ENCODE measurements at places on chromosomes 2 and 18.
A peak's percentile ranks its signal among the peaks of the same experiment; 100 is the strongest.

- DNase-seq = no peak
Observed at GRCh38 chr2:6214471-6214870, 522.3 kb downstream of the SOX11 start.

GRCh38 chr18:6509417-6509816, 94.7 kb upstream of the L3MBTL4 start:
- no peak for DNase-seq

- no peak for DNase-seq
Observed at GRCh38 chr2:173647681-173648311, 293.1 kb downstream of the CDCA7 start.

- no peak for DNase-seq
Observed at GRCh38 chr2:48016225-48017019, 110.1 kb upstream of the FBXO11 start.

GRCh38 chr2:39447266-39448168, 10.4 kb upstream of the MAP4K3 start:
- DNase-seq = no peak

- no peak for DNase-seq
Observed at GRCh38 chr2:205482399-205483081, 199.8 kb upstream of the NRP2 start.

DNA sequence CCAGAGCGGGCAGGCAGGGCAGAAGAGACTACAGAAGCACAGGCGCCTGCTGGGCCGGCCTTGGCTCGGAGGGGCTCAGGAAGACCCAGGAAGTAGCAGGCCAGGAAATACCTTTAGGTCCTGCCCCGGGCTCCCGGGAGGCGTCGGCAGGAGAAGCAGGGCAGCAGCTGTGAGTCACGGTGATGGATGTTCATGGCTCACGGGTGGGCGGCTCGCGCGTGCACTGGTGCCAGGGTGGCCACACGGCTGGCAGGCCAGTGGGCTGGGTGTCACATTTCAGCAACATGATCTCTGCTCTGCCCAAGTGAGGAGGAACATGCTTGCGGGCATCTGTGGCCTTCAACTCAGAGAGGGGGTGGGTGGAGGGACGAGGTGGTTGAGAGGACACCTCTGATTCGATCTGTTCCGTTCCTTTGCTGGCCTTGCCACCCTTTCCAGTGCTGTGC, 139.3 kb downstream of the KLHL29 start:
- DNase-seq = no peak

GRCh38 chr2:25588576-25588975, 84.8 kb downstream of the DTNB start:
- DNase-seq = no peak

- DNase-seq = no peak
Observed at GRCh38 chr2:230634146-230634545, 78.5 kb upstream of the CAB39 start.

GRCh38 chr2:75528221-75528977, 32.3 kb downstream of the EVA1A start:
- no peak for DNase-seq

- peak; percentile 27 for DNase-seq
Observed at GRCh38 chr2:191758518-191759507, 80.9 kb downstream of the NABP1 start.

DNA sequence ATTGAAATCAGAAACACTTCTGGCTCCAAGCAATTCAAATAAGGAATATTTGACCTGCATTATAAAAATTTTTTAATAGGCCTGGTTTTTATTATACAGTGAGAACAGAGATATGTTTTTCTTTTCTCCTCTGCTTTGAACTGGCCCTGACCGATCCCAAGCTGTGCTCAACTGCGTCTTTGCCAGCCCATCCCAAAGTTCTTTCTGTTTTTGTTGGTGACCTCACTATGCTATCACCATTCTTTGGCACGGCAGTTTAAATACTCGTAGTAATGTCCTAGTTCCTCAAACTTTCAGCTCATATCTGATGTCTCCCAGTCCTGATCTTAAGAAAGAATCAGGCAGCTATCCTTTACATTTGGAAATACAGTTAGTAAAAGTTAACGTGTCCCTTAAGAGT, 42.3 kb upstream of the NETO1 start:
- DNase-seq = no peak

- DNase-seq = no peak
Observed at GRCh38 chr18:75128911-75129716, 79.8 kb downstream of the PTGR3 start.

DNA sequence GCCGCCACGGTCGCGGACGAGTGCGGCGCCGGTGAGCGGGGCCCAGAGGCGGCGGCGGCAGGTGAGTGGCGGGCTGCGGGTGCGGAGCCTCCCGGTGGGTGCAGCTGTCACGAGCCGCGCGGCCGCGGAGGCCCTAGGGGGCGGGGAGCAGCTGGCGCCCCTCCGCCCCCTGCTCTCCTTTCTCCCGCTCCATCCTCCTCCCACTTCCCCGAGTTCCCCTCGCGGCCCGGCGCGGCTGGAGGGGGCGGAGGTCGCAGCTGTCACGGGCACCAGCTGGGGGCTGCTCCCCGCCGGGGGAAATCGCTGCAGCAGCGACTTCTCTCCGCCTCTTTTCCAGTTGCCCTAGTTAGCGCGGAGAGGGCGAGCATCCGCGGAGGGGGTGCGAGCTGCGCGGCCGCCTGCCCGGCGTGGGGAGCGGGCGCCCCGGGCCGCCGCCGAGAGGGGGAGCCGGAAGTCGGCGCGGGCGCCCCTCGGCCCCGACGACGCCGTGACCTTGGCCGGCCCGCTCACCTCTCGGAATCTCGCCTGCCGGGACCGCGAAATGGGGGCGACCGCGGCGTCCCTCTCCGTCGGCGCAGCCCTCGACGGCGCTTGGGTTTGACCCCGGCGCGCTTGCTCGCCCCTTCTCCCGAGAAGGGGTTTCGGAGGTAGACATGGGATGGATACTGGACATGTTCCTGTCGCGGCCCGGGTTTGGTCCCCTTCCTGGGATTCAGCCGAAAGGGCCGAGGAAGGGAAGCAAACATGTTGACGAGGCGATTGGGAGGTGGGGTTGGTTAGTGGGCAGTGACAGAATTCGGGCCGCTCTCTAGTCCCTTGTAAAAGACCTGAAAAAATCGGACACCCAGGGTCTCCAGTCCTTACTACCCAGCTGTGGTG, 727 bp downstream of the NCOA1 start:
- peak; percentile 27 for DNase-seq

- no peak for DNase-seq
Observed at GRCh38 chr2:168138374-168138773, 109.0 kb downstream of the STK39 start.

DNA sequence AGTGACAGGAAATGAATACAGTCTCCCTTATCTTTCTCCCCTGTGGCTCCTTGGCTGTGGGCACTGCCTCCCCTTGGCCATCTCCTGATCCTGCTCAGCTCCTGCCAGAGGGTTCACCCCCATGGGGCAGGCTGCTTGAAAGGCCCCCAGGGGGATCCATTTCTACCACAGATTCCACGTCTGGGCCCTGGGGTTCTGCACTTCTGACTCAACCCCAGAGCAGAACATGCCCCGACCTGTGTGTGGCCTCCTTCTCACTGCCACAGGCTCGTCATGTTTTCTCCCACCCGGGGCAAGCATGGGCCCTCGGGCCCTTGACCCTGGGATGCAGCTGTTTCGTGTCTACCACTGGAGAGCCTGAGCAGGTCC, 122.2 kb downstream of the ACKR3 start:
- DNase-seq = no peak

DNA sequence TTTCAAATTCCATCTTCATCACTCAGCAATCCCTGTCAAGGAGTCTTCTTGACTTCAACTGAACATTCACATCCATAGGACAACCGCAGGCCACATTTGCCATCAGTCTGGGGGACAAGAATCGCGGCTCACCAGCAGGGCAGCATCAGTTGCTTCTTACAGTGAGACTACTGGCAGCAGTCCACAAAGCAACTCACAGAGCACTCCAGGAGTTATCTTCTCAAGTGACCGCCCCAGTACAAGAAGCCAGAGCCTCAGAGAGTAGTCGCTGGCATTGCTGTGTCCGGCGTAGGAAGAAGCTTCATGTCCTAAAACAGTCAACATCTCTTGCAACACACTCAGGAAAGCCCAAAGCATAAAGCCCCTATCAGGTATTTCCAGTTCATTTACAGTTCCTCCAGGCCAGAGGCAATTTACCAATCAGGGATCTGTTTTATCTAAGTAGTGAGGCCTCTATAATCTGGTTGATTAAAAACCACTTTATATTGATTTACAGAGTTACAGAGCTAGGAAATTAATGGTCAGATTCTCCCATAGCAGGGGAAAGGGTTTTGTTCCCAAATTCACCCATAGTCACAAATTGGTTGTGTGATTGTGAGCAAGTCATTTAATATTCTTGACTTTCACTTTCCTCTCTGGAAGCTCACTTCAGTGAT, 177.3 kb downstream of the NBAS start:
- no peak for DNase-seq

- no peak for DNase-seq
Observed at GRCh38 chr2:197838036-197838435, 33.6 kb downstream of the PLCL1 start.

GRCh38 chr2:179438654-179439053, 174.0 kb upstream of the SESTD1 start:
- DNase-seq = no peak

- no peak for DNase-seq
Observed at GRCh38 chr2:10572701-10573100, 117.1 kb downstream of the NOL10 start.

DNA sequence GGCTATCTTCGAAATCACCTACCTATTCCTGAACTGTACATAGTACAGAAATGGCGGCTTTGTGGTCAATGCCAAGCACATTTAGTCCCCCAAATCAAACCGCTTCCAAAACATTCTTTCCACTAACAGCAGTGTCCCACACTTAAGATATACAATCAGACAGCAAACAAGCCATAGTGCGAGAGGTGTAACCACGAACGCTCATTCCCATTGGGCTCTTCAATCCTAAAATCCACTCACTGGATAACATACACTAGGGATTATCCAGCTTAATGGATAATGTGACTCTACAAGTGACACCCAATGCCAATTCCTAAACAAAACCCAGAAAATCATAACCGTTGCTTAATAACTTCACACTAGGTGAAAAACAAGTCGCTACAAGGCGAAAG, 2.0 kb downstream of the XPO1 start:
- no peak for DNase-seq

GRCh38 chr18:65968239-65969004, 217.6 kb downstream of the CDH7 start:
- DNase-seq = no peak

- no peak for DNase-seq
Observed at GRCh38 chr2:229179628-229180027, 91.5 kb downstream of the PID1 start.

GRCh38 chr2:191434072-191434471, 188.9 kb downstream of the MYO1B start:
- DNase-seq = no peak

DNA sequence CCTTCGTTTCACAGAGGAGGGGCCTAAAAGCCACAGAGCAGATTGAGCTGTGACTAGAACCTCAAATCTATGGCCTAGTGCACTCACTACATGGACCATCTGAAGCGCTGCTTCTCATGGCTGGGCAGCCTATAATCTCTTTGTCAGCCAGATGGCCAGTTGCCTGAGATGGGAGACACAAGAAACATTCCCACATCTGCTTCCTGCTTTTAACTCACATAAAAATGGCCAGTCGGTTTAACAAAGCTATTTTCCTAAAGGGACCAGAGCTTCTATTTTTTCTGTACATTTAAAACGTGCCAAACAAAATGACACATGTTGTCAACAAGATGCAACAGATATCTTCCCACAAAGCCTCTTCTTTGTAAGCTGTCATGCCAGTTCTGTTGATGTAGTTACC, 173.8 kb downstream of the GFPT1 start:
- DNase-seq = no peak

- no peak for DNase-seq
Observed at GRCh38 chr2:234494361-234495250, 2.3 kb downstream of the ARL4C start.

DNA sequence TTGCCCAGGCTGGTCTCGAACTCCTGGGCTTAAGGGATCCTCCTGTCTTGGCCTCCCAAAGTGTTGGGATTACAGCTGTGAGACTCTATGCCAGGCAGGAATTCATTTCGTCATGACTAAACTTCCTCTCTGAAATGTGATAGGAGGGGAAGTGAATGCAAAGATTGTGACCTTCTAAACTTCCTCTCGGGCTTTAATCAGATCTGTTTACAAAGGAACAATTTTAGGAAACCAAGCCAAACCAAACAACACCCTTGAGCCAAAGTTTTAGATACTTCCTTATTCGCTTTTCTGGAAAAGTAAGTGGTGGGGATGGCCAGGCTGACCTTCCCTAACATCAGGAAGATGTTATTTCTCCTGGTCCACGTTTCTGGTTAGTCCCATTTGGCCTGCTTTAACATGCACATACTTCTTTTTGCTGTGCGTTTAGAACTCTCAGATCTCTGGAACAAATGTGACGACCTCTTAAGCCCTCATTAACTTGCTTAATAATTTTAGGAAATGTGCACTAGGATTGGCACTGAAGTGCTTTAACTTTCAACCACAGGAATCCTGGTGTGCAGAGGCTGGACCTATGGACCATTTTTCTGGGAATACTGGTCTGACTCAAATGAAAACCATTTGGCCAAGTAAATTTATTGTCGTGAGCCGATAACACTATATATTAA, 33.2 kb upstream of the YES1 start:
- no peak for DNase-seq

DNA sequence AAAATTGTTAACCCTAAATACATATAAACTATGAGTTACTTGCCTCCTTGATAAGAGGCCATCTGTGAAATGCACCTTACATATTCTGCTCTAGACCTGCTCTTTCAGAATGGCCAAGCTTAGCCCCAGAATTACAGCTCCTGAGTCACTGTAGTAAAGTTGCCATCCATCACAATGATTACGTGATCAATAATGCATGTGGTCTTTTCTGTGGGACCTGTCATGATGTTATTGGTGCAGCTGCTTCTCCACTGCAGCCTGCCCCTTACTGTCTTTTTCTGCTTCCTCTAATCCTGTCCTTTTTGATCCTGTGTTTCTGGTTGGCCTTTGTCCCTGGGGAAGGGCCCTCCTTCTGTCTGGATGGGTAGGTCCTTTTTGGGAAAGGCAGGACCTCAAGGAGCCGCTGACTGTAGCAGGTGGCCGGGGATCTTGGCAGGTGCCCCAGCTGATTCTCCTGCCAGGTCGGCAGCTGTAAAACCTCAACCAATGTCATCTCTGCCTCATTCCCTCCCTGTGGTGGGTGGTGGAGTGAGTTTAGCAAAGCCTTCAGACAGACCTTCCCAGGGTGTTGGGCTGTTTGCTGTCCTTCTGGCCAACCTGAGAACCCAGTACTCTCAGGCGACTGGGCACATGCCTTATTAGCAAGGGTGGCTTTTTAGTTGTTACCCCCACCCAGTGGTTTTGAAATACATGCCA, 126.2 kb upstream of the EML6 start:
- no peak for DNase-seq
